ENCODE measurements at places on chromosomes 6 and 20.

DNA sequence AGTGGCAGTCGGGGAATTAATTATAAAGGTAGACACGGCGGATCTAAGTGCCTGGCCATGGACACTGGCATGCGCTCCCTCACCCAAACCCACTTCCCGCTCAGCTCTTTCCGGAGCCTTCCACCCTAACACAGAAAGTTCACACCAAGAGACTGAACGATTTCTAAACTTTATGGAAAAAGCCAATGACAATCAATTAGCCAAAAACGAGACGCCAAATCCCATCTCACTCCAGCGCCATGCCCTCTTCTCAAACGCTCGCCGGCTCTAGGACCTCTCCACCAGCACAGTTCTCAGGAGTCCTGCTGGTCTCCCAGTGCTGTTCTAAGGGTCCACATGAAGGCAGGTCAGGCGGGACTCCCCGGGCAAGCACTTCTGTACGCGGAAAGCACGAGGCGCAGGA is 641 bp downstream of the SF3B5 start:
- DNase-seq: no peak

GRCh38 chr6:35674594-35674993 is 14.1 kb downstream of the FKBP5 start:
- no peak for DNase-seq

GRCh38 chr6:17431581-17431980 is 38.2 kb downstream of the CAP2 start:
- DNase-seq: no peak

DNA sequence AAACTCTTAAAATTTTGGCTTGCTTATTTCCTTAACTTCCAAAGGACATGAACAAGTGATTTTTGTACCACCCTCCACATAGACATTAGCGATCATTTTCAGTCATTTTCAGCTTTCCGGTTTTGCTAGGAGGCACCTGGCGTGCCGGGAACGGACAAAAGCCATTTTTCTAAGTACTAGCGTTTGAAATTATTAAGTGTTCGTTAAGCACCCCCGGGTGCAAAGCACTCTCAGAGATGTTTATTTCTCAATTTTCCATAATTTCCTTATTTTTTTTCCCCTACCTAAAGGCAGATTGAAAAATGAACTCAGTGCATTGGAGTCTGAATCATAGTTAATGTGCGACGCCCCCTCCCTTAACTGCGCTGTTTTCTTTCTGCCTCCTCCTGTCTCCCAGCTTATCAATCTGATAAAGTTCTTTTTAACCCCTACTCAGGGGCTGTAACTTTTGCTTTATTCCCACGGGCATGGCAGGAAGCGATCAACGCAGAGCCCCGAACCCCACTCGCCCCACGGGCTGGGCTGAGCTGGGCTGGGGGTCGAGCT is 58.2 kb downstream of the ZNF831 start:
- DNase-seq: no peak

- DNase-seq: no peak
Measured at GRCh38 chr6:34148631-34149451, 3.0 kb upstream of the GRM4 start.

GRCh38 chr6:139148557-139149235 is 13.8 kb downstream of the HECA start:
- DNase-seq: no peak

DNA sequence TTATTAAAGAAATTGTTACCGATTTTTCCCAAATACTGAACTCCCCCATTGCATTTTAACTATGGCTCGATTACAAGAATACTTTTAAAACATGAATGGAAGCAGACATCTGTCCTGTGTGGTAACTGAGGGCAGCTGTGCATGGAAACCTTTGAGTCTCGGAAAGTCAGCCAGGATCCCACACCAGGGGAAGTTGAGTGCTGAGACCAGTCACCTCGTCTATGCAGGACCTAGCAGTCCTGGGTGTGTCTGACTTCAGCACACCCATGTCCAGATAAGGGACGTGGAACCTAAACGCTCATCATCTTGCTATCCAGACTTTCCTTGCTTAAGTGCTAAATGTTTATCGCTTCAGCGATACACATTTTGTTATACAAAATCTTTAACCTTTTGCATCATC is 6.1 kb downstream of the RIN2 start:
- no peak for DNase-seq
